Hematopoietic multipotent progenitor cell treated with erythropoietin and hydrocortisone succinate and interleukin-3 and kit ligand, for 4 days (in vitro differentiated cells): ENCODE measurements at places on chromosomes 7 and 10.

GRCh38 chr10:6786579-6787031 is 206.5 kb upstream of the PRKCQ start:
- peak; percentile 24 for DNase-seq

DNA sequence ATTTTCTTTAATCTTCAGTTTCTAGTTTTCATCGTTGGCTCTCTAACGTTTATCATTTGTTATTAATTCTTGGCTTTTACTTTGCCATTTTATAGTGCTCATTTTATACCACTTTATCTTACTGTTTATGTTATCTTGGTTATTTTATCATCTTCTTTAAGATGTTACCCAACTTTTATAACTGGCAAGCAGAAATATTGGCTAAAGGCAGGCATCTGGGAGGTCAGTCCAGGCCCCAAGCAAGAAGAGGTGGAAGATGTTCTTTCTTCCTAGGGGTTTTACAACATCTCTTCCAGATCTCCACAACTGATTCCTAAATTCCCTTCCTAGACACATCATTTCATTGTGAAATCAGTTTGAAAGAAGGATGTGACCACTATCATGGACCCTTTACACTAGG is 208.1 kb downstream of the AHR start:
- no peak for DNase-seq

- DNase-seq: peak; percentile 31
These were observed 61.8 kb upstream of the LRRC18 start for GRCh38 chr10:49001402-49001801.

DNA sequence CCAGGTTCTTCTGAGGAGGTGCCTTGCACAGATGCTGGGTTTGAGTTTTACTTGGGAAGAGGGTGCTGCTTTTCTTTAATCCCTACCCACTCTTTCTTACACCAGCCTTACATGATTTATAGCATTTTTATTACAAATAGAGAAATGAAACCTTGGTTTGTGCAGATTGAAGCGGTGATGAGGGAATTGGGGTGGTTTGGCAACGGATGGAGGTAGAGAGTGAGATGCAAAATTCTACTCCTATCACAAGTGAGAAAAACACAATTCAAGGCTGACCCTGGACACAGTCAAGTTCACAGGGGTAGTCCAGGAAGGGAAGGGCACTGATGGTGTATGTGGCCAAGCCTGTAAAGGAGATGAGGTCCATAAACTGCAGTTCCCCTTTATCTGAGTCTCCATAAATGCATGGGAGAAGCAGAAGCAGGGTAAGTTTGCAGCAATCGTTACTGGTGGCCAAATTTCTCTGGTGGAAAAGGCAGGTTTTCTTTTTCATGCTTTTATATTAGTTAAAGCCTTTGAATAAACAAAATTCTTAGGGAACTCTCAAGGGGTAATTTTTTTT is 214.3 kb downstream of the JAZF1 start:
- DNase-seq: peak; percentile 13

- no peak for DNase-seq
These were observed 3.5 kb downstream of the FZD9 start for GRCh38 chr7:73437091-73437490.

DNA sequence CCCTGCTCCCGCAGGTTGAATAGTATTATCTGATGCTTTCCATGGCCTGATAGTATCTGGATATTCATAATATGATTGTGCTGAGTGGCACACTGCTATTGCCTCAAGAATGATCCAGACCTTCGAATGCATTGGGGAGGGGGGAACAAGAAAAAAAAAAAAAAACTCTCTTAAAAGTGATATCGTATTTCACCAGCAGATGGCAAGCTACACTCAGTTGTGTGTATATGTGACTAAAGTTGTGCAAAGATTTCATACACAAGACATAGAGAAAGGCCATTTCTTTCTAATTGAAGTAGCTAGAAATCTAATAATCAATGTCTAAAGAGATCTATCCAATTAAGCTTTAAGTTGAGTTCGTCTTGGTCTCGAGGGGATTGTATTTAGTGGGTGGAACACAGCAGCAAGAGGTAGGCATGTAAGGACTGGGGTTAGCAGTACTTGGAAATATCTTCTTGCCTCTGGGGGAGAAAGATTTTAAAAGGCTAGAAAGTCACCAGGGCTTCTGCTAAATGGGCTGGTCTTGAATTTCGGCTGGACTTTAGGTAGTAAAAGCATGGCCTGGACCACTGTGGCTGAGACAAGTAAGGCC is 15.3 kb downstream of the SFRP4 start:
- peak; percentile 78 for DNase-seq
